ENCODE measurements at places on chromosomes 5 and 9.

GRCh38 chr5:127962491-127962890 lies 121.1 kb upstream of the SLC12A2 start:
- no peak for DNase-seq

DNA sequence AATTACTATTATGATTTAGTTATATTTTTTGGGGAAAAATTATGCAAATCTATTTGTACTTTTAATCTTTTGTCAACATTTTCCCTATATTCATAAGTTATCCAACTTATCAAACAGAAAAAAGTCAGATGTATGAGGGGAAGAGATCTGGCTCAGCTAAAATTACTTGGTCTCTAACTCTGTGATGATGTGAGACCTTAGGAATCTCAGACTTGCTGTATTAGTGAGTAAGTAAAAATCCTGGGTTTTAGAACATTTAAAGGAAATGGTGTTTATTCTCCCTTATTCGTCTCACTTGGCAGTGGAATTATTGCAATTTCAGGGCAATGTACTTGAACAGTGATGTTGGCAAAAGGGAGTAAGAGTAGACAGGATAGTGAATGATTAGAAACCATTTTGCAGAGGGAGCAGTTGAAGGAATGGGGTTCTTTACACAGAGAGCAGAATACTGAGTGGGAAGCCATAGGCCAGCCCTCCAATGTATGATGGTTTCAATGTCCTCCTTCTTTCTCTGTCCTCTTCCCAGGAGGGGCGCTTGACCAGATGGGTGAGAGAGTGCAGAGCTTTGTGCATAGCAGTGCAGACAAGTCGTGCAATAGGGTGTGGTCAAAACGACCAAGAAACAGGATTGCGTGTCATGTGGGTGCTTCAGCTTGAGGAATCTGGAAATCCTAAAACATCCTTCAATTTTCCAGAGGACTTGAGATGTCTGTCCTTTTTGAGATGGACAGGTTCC lies 91.7 kb downstream of the TENT4A start:
- peak; percentile 37 for DNase-seq

- no peak for DNase-seq
Observed at GRCh38 chr9:125428902-125429467, 167.4 kb downstream of the GAPVD1 start.

GRCh38 chr5:52725065-52725746 lies 62.5 kb upstream of the ITGA1 start:
- DNase-seq, result no peak

DNA sequence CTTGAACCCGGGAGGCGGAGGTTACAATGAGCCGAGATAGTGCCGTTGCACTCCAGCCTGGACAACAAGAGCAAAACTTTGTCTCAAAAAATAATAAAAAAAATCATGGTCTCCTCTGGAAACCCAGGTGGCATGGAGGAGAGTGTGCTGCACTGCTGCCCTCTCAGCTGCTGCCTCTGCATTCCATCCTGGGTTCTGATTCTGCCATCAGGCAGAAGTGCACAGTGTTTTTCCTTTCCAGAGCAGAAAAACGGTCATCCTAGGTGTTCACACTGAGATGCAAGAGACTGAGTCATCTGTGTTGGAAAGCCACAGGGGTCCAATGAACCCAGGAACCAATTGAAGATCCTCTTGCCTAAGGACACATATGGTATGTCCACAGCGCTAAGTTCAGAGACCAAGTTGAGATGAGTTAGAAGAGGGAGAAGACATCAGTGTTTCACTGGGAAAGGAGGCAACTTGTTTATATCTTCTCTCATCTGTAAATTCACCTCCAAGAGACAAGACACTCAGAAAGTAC lies 88.8 kb upstream of the DMRT1 start:
- DNase-seq, result peak; percentile 21

DNA sequence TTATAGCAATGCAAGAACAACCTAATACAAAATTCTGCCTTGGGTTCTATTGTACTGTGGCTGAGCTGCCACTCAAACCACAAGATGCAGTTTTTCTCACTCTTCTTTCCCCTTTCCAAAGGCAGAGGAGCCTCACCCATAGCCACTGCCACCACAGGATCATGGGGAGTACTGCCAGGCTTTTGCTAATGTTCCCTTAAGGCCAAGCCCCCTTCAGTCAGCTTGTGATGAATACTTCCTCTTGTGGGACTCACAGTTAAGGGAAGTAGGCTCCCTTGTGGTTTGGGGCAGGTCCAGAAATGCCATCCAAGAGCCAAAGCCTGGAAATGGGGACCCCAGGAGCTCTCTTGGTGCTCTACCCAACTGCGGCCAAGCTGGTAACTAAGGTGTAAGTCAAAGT lies 258.7 kb downstream of the SPATA31D1 start:
- DNase-seq, result no peak

DNA sequence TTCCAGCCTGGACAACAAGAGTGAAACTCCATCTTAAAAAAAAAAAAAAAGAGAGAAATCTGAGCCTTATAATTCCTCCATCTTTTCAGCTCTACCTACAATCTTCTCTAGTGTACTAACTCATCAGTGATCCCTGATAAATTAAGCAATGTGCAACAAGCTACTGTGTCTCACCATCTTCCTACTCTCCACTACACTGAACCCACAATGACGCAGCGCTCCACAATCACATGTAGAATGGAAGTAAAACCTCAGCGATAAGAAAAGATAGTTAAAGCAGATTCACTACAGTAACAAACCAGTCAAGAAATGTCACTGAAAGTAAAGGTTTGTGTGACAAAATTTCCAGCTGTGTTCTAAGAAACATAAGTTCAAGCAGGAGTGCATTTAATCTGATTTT lies 13.5 kb downstream of the ABCA1 start:
- no peak for DNase-seq

GRCh38 chr5:106862450-106863193 lies 808.1 kb downstream of the EFNA5 start:
- DNase-seq, result peak; percentile 36

DNA sequence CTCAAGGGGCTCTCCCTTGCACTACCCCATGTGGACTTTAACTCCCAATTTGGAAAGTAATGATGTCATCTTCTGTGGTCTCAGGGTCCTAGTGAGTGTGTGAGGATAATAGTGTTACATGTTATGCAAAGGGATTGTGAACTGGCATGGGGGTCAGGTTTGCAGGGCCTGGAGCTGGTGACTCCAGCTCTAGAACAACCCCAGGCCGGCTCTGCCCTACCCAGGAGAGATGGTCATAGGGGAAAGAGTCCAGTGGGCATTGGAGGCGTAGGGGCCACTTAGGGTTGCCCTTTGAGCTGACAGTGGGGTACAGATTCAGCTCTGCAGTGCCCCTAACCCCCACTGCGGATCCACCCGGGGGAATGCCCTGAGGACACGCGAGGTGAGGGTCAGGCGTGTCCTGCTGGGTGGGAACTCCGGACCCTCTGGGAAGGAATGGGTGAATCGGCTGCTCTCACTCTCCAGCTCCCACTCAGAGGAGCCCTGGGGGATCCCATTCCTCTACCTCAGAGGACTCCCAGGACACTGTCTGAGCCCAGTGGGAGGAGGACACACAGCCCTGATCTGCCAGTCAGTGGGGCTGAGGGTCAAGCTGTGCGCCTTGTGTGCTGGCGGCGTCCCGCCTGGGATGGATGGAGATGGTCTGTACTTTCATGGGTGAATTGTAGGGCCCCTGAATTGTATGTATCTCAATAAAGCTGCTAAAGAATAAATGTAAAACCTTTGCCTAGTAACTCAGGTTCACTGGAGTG lies 2.5 kb upstream of the NKD2 start:
- DNase-seq, result no peak

All from fibroblast of skin of scalp (primary cell).